ENCODE measurements at places on chromosomes 5 and 9.

- no peak for DNase-seq
Measured at GRCh38 chr9:124615100-124615742, 108.0 kb upstream of the NR5A1 start.

DNA sequence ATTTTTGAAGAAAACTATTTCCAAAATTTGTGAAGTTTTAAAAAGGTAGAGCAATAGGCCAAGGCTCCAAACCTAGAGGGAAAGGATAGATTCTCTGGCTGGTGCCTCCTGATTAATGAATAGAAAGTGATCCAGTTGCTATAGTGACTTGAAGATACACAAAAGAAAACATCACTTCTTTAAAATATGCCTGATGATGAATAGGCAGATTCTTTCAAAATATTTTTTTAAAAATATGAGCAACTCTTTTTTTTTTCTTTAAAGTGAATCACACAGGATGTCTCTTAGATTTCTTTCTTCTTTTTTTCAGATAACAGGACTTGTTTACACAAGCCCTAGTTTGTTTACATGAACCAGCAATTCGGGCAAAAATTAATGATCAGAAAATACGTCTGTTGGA, 124.4 kb downstream of the RFK start:
- no peak for DNase-seq

DNA sequence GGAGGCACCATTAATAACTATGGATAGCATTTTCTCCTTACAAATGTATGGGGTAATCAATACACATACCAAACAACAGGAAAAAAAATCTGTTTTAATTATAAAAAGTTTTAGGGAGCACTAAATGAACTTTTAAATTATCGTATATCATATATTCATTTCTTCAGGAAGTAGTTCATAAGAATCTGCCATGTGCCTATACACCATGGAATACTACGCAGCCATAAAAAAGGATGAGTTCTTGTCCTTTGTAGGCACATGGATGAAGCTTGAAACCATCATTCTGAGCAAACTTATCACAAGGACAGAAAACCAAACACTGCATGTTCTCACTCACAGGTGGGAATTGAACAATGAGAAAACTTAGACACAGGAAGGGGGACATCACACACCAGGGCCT, 162.1 kb upstream of the RASA1 start:
- DNase-seq, result no peak

DNA sequence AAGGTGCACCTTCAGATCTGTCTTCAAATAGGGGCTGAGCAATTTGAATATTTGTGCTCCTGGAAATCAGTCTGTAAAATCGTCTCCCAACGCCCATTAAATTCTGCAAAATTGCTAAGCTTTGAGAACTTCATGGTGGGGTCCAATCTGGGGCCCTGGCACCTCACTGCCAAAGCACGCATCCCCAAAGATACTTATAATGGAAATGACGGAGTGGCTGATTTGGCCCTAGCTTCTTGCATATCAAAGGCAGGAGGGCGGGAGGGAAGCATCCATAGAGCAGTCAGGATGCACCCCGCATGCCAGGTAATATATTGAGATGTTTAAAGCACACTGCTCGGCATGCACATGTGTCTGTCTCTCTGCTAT, 422.3 kb downstream of the EBF1 start:
- no peak for DNase-seq

- DNase-seq, result no peak
Measured at GRCh38 chr5:107964722-107965121, 294.0 kb upstream of the EFNA5 start.

DNA sequence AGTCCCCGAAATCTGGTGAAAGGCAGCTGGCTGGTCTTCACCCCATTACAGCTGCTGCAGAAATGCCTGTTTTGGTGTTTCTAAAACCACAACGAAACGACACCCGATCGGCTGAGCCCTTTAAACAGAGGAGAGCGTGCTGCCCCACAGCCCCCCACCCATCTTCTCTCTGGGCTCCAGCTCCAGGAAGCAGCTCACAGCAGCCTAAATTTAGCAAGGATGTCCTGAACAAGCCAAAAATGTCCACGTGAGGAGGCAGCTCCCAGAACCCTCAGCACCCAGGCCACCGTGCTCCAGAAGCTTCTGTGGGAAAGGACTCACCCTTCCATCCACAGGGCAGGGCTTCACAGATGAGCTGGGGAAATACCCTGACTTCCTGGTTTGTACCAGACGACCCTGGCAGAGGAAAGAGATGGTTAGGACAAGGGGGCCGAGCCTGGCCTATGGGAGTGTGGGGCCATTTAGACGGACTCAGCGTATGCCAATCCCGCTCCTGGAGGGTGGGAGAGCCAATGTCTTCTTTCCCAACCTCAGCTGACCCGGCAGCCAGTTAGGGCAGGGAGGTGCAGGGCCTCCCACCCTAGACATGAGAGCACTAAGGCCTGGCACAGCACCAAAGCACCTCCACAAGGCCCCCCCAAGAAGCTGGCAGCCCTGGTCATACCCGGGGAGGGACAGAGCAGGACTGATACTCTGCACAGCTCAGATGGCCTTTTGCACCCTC, 39.1 kb upstream of the SARDH start:
- no peak for DNase-seq

DNA sequence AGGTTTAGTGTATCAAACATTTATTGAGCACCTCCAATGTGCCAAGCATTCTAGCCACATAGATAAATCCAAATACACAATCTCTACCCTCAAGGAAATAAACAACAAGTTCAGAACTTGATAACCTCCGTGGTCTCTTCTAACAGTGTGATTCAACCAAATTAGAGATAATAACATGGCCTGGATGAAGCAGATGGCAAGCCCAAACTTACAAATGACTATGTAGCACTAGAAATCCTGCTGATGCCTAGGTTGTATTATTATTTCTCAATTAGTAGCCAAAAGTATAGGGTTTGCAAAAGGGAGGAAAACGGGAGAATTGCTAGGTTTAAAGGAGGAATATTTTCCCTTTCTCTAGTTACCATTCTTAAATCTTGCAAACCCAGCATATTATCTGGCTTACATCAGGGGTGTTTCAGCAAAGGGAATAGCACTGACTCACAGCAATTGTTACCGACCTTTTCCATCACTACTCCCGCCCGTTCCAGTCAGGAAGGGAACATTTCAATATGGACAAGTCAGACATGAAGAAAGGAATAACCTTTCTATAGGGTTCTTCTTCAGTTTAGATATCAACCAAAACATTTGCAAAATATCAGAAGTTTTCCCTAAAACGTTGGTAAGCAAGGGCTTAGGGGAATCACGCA, 2.3 kb downstream of the DPYSL3 start:
- no peak for DNase-seq

DNA sequence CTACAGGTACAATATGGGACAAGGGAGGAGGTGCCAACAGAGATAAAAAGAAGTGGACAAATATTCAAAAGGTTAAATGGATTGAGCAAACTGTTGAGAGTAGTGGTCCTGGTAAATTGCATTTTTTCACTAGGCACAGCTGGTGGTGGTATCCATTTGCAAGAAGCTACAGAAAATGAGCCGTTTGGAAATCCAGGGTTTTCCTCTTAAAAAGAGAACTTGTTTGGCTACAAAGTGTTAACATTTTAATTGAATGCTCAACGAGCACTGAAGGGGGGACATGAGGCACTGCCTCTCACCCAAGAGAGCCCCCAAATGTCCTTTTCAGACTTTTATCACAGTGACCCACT, 491 bp upstream of the ZCCHC9 start:
- no peak for DNase-seq

DNA sequence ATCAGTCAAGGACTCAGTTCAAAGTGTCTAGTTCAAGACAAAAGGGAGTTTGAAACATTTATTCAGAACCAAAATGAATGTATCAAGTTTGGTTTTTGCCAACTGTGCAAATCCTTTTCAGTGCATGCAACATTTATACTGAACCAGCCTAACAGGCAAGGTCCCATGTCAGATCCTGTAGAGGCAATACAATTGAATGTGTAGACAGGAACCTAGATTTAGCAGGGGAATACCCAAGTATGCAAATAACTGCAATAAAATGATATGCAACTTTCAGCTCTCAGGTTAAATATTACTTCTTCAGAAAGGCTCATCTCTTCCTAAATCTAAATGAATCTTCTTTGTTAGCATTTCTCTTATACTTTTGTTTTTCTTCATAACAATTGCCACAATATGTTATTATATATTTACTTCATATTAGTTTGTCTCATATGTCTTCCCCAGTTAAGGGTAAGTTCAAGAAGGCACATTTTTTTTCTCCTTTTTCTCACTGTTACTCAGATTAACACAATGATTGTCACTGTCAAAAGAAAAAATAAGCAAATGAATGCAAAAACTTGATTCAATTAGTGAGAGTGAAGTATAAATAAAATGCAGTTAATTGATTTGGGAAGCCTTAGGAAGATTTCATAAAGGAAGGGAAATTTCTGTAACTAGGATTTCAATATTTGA, 163.9 kb upstream of the RASA1 start:
- DNase-seq, result no peak

All from stimulated activated CD8-positive, alpha-beta memory T cell treated with anti-CD3 and anti-CD28 coated beads, Interleukin-15, amount 100 ng/mL, for 1 hour (primary cell).